ENCODE measurements at places on chromosomes 5 and 9. TPM values are rescaled to one million over a fixed set of nuclear protein-coding genes. Genes with fewer than 3 reads are reported as not detected.
A peak's percentile ranks its signal among the peaks of the same experiment; 100 is the strongest.

IGFBPL1 gene
- 36.6 TPM for total RNA-seq

FOXD4L6 gene
- total RNA-seq: 0.13 TPM

GRCh38 chr5:16787278-16787677, 148.8 kb downstream of the MYO10 start:
- DNase-seq: no peak

ARSI gene
- 4.5 TPM for total RNA-seq

DNA sequence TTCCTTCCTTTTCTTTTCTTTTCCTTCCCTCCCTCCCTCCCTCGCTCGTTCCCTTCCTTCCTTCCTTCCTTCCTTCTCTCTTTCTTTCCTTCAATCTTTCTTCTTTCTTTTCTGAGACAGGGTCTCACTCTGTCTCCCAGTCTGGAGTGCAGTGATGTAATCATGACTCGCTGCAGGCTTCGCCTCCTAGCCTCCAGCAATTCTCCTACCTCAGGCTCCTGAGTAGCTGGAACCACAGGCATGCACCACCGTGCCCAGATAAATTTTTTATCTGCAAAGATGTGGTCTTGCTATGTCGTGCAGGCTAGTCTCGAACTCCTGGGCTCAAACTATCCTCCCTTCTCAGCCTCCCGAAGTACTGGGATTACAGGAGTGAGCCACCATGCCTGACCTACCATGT, 81.4 kb downstream of the SPATA31C2 start:
- DNase-seq: no peak

SLC34A3 gene
- not detected for total RNA-seq

GRCh38 chr5:60673334-60673733, 26.6 kb downstream of the DEPDC1B start:
- no peak for DNase-seq

DNA sequence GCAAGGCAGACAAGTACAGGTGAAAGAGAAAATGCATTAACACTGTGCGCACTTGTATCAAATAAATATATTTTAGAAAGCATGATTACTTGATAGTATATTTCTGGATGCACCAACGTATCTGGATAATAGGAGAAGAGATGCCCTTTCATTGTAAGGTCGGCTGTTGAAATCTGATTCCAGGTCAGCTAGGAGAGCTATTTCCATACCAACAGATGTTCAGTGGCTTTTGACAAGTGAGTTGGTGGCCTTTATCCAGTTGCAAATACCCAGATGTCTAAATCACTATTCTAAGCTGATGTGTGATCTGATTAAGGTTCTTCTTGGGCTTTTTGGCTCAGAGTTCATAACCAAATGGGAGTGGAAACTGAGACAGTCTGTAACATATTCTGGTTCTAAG, 128.2 kb upstream of the TBCA start:
- no peak for DNase-seq

GRCh38 chr9:115674091-115674490, 479.5 kb upstream of the PAPPA start:
- no peak for DNase-seq

SHOC1 gene
- total RNA-seq: not detected

GBGT1 gene
- 9.7 TPM for total RNA-seq

FTMT gene
- not detected for total RNA-seq

IER5L gene
- 1.0 TPM for total RNA-seq

DNA sequence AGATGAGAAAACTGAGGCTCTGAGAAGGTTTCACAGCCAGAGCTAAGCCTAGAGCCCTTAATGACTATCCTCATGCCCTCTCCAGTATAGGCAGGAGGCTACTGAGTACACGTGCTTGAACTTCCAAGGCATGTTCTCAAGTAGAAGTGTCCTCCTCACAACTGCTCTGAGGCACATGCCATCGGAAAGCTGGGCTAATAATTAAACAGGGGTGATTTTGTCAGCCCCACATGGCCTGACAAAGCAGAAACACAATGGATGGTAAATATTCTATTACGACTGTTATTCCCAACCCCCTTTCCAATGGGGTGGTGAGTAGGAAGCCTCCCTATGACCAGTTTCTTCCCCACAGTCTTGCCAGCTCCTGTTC, 34.3 kb downstream of the KCNIP1 start:
- no peak for DNase-seq

DNA sequence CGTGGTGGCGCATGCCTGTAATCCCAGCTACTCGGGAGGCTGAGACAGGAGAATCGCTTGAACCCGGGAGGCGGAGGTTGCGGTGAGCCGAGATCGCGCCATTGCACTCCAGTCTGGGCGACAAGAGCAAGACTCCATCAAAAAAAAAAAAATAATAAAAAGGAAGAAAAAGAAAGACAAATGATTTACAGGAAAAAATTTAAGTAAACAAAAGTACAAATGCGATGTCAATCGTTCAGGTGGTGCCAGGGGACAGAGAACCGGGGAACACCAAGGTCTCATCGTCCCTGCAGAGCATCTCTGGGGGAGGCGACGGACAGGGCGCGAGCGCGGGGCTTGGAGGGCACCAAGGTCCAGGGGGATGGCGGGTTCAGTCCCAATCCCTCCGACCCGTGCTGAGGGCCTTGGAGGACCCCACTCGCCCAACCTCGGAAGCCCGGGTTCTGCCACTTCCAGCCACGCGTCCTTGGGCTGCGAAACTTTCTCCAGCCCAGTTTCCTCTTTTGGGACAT, 607 bp upstream of the HNRNPAB start:
- DNase-seq: no peak

DNA sequence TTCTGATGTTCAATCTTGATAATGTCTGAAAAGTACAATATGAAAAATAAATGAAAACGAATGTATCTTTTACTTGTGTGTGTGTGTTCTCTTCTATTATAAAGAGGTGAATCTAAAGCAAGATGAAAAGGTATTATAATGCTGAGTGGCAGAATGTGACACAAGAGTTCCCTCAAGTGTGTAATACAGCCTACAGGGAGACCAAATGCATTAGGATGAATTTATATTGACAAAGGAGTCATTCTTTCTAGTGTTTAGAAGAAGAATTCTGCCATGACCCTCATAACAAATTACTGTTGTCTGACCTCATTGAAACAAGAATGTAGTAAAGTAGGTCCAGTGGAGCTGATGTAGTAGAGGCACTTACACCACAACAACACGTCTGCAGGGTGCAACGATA, 1119.0 kb upstream of the CDH10 start:
- DNase-seq: no peak

- no peak for DNase-seq
Observed at GRCh38 chr5:108141676-108142075, 240.2 kb downstream of the FBXL17 start.

GRCh38 chr5:32639943-32640342, 54.6 kb downstream of the SUB1 start:
- no peak for DNase-seq

OTULINL gene
- total RNA-seq: 7.7 TPM

TMOD1 gene
- total RNA-seq: 0.88 TPM

GRCh38 chr9:135797507-135798262, 95.7 kb downstream of the KCNT1 start:
- peak; percentile 33 for DNase-seq

DNA sequence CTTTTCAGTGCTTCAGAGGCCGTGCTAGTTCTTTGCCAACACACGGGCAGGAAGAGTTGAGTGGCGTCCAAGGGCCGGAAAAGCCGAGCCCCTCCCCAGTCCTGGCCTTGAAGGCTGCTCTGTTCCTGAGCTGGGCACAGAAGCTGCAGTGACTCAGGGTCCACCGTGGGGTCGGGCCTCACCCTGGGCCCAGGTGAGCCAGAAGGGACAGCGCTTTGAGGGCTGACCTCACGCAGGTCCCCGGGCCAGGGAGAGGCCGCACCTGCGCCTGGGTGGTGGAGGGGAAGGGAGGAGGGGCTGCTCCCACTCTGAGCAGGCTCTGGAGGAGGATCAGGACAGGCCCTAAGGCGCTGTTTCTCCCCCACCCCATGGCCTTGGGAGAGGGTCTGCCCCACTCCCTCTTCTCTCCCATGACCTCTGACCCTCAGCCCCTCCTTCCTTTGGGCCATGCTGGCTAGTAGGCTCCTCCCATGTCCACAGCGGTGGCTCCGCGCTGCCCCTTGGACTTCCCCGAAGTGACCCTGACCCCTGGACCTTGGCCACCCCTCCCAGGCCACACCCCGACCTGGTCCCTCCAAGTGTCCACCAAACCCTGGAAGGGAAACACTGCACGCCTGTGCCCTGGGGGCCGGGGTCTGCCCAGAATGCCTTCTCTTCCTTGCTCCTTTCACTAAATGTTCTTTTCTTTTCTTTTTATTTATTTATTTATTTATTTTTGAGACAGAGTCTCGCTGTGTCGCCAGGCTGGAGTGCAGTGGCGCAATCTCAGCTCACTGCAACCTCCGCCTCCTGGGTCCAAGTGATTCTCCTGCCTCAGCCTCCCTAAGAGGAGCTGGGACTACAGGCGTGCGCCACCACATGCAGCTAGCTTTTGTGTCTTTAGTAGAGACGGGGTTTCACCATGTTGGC, 19.7 kb upstream of the SLC6A19 start:
- DNase-seq: no peak

GRCh38 chr5:68730220-68730978, 363.4 kb upstream of the SLC30A5 start:
- DNase-seq: no peak

PLCXD3 gene
- total RNA-seq: 0.10 TPM

CCL28 gene
- total RNA-seq: not detected

- no peak for DNase-seq
Observed at GRCh38 chr5:13700626-13701025, 243.9 kb downstream of the DNAH5 start.

GRCh38 chr9:31848505-31849285, 535.7 kb upstream of the ACO1 start:
- DNase-seq: no peak

- DNase-seq: peak; percentile 46
Observed at GRCh38 chr9:93684806-93685543, 108.6 kb downstream of the PHF2 start.

DNA sequence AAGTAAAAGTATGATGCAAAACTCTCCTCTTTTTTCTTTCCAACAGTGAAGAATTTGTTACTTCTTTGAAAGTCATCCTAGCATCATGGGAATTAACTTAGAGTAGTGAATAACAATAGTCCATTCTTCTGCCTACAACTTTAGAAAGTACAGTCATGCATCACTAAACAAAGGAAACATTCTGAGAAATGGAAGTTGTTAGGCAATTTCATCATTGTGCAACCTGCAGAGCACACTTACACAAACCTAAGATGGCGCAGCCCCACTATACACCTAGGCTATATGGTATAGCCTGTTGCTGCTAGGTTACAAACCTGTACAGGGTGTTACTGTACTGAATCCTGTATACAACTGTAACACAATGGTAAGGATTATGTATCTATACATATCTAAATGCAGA, 1209.3 kb upstream of the C9orf72 start:
- DNase-seq: no peak

DNA sequence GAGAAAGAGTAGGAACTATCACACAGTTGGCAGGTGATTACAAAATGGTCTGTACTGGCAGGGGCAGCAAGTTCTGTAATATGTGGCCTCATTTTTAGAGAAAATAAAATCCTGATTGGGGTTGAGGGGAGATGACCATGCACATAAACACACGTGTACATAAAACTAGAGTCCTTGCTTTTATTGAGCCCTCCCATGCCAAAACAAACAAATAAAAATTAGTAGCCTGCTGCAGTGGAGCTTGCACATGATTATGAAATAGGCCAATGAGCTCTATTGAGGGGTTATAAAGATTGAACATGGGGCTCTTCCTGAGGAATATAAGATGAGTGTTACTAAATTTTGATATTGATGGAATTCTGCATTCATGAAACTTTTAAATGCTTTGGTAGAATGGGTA, 248.4 kb downstream of the ELAVL2 start:
- no peak for DNase-seq

GRCh38 chr9:92122061-92122460, 6.8 kb upstream of the SPTLC1 start:
- no peak for DNase-seq

DNA sequence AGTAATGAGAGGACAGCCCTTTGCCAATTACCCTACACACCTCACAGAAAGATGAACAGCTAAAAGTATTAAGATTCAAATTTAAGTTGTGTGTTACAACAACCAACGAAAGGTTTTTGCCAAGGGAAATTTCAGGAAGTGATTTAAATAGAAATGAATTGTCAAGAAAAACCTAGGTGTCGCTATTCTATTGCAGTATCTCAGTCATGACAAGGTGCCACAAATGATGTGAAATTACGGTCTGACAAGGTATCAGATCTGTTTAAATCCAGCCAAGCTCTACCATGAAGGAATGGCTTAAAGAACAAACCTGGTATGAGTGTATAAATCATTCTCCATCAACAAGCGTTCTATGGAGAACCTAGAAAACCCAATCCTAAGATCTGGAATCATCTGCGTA, 189.7 kb downstream of the ATPSCKMT start:
- DNase-seq: no peak

- no peak for DNase-seq
Observed at GRCh38 chr9:107789001-107789700, 299.6 kb upstream of the KLF4 start.

- no peak for DNase-seq
Observed at GRCh38 chr9:107018861-107019545, 156.0 kb downstream of the ZNF462 start.

- DNase-seq: no peak
Observed at GRCh38 chr9:5870691-5871090, 20.0 kb upstream of the MLANA start.

- no peak for DNase-seq
Observed at GRCh38 chr5:115963566-115963965, 1.3 kb downstream of the LVRN start.

DNA sequence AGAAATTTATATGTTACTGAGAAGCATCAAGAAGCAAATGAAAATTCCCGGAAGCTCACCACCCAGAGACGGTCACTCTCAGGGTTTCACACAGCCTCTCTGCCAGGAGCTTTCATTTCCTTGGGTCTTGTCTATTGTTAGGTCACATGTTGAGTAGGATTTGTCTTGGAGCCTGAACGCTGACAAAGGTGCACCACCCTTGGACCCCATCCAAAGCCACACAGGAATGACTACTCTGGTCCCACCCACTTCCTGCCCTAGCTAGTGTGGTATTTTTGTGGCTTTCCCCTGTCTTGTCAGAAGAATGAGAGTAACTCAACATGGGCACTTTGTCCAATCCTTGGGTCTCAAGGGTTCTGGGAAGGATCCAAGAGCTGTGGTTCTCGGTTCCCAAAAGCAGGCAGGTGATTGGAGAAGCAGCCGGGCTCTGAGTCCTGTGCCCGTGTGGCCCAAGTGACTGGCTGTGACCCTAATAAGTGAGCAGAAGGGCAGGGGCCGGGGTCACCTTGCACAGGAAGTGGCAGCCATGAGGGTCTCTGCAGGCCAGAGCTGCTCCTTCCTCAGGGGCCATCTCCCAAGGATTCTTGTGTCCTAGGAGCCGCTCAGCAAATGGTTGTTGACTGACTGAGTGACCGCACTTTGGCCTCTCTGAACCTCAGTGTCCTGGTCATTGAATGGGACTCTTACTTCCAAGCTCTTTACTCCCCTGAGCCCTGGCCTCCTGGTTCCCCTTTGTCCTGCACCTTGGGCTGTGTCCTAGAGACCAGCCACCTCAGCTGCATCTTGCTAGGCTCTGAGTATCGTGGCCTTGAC, 6.9 kb downstream of the FGD3 start:
- no peak for DNase-seq

GRCh38 chr9:98575379-98576346, 133.1 kb downstream of the GABBR2 start:
- DNase-seq: no peak

SV2C gene
- 0.24 TPM for total RNA-seq

All from H1 (cell line).